ENCODE measurements at places on chromosomes 5 and 9.
A peak's percentile ranks its signal among the peaks of the same experiment; 100 is the strongest.

- DNase-seq: no peak
These were observed 173.8 kb upstream of the OTULINL start for GRCh38 chr5:14407746-14408175.

DNA sequence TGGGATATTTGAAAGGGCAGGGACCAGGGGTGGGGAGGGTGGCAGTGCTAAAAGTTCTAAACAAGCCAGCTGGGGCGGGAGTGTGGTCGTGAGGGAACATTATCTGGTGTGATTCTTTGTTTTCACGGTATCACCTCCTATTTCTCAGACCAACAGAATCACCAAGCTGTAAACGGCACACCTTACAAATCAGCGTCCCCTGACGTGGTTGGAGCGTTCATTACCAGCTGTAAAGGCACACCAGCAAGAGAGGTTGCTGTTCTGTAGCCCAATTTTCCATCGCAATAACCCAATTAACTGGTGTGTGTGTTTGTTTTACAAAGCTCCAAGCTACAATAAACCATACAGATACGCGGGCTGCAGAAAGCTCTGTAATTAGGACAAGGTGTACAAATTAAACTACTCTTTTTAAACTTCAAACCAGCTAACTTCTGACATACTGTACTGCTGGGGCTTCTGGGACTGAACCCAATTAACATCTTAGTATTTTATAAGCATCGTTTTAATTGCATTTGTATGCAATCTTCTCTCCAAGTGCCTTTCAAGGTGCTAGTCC, 303.6 kb upstream of the CLINT1 start:
- DNase-seq: no peak

- no peak for DNase-seq
These were observed 32.4 kb upstream of the TNFSF8 start for GRCh38 chr9:114962809-114963208.

- DNase-seq: no peak
These were observed 6.4 kb upstream of the SLC12A7 start for GRCh38 chr5:1118231-1118698.

DNA sequence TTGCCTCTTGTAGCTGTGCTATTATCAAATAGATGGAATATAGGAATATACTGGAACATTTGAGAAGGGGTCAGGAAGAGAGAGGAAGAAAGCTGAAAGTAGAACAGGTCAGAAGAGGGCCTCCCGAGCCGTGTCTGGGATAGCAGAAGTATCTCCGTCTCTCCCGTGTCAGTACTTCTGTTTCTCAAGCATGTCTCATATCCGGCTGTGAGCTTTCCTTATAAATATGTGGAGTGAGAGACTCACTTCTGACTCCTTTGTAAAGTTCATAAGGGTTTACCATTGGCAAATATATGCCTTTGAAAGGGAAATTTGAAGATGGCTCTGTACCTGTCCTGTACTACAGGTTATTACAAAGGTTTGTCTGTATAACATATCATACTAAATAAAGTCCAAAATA, 50.3 kb downstream of the MOCS2 start:
- DNase-seq: peak; percentile 29

DNA sequence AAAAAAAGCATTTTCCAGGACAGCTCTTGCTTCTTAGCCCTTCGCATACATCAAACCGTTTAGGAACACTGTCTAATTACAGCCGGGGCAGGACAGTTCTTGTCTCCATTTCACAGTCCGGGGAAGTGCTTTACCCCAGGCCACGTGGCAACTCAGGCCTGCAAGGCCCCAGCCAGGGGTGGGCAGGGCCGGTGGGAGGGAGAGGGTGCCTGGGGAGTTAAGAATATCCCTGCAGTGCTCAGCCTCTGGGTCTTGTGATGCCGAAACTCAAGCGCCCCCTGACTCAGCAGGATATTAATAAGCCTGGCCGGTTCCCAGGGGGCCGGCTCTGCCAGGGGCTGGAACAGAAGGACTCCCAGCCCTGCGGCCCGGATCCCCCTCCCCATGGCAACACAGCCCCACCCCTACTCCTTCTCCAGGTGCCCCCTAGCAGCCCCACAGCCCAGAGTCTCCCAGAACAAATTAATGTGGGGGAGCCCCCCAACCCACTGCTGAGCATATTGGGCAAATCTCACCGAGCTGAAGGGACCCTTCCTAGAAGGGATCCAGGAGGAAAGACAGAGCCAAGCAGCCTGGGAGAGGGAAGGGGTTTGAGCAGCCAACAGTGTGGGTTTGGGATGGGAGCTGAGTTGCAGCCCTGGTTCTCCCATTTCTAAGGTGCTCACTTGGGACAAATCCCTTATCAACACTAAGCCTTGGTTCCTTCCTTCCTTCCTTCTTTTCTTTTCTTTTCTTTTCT, 45.3 kb downstream of the PLPP7 start:
- peak; percentile 23 for DNase-seq

DNA sequence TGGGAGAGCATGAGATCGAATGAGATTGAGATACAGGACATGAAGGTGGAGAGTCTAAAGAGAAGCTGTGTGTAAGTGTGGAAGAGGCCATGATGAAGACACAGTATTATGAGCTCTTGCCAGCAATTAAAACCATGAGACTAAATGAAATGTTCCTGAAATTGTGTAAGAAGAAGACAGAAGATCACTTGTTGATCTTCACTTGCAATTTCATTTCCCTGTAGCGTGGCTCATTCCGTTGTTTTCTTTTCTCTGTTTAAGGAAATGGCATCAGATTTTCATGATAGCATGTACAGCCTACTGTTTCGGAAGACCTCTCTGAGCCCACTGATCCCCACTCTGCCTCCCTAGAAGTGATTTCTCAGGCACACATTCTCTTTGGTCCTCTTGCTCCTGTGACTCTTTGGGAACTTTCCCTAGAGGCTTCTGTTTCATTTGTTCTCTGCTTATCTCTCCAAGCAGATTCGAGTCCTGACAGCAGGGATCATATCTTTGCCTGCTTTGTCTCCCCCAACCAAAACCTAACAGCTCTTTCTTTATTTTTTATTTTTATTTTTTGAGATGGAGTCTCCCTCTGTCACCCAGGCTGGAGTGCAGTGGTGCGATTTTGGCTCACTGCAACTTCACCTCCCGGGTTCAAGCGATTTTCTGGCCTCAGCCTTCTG, 16.8 kb downstream of the PIP5K1B start:
- no peak for DNase-seq

- no peak for DNase-seq
These were observed 9.9 kb downstream of the SEPTIN8 start for GRCh38 chr5:132767150-132767549.

DNA sequence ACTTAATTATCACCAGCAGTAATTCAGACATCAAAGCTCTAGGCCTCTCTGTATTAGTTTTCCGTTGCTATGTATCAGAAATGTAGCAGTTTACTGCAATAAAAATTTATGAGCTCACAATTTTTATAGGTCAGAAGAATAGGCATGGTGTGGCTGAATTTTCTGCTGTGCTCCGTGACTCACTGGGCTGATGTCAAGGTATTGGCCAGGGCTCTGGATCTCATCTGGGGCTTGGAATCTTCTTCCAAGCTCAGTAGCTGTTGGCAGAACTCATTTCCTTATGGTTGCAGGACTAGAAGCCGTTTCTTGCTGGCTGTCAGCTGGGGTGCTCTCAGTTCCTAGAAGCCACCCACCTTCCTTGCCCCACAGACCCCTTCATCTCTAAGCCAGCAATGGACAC, 66.3 kb downstream of the PSAT1 start:
- peak; percentile 54 for DNase-seq

DNA sequence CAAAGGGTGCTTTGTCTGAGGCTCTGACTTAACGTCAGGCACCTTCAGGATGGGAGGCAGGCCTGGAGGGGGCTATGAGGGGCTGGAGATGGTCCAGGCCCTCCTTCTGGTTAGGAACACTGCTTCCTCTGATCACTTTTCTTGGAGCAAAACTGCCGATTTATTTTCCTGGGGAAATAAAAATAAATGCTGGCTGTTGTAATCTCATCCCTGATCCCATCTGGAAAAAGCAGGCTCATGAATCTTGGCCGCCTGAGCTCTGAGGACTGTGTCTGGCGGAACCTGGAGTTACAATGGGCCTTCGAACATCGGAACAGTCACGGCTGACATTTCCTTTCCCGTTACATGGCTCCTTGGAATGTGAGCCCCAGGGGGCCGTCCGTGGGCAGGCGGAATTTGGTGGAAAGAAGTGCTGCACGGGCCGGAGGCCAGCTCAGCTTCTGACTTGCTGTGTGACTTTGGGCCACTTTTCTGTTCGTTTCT, 157.8 kb downstream of the RGS3 start:
- peak; percentile 97 for DNase-seq

GRCh38 chr9:83177747-83178146, 114.8 kb upstream of the RASEF start:
- DNase-seq: no peak

GRCh38 chr5:171600741-171601265, 181.4 kb downstream of the FGF18 start:
- no peak for DNase-seq

GRCh38 chr9:89541798-89542197, 43.9 kb upstream of the SEMA4D start:
- no peak for DNase-seq

DNA sequence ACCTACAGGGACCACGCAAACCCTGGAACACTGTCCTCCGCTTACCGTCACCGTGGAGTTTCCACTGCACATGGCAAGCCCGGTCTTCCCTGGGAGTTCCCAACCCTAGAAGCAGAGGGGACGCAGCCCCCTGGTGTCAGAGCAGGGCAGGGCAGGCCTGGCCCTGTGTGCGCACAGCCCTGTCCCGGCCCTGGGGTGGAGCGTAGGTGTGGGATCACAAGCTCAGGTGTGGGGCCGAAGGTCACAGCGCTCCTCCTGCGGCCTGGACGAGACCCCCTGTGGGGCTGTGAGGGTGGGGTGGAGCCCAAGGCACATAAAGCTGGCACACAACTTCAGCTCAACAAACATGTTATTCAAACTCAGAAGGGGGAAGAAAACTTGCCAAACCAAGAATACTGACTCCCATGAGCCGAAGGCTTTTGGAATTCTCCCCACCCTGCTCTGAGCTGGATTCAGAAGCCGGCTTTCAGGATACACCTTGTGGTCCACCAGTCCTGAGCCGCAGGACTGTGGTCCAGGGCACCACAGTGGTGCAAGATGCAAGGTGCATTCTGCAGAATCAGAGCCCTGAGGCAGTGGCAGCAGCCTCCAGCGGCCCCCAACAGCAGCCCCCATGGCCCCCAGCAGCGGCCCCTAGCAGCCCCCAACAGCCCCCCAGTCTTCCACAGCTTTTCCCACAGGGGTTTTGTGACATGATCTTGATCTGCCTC, 11.8 kb upstream of the EXOC3 start:
- DNase-seq: peak; percentile 52

GRCh38 chr5:36033486-36033885, 33.2 kb downstream of the UGT3A2 start:
- DNase-seq: no peak

- DNase-seq: no peak
These were observed 30.6 kb downstream of the OTULIN start for GRCh38 chr5:14695152-14695551.

DNA sequence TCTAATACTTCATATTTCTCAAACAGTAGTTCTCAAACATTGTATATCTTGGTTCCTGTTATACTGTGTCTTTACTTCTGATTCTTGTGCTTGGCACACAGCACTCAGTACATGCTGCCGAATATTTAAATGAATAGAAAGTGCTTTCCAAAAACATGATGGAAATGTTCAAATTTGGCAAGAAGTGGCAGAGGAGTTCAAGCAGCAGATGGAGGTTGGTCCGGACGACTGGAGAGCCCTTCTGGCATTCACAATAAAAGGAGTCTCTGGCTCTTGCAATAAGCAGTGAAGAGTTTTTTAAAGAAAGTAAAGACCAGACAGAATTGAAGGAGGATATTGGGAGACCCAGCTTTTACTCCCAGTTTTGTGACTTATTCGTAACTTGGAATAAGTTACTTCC, 36.3 kb downstream of the TSTD2 start:
- no peak for DNase-seq

GRCh38 chr5:159178978-159179377, 30.4 kb downstream of the RNF145 start:
- peak; percentile 95 for DNase-seq

DNA sequence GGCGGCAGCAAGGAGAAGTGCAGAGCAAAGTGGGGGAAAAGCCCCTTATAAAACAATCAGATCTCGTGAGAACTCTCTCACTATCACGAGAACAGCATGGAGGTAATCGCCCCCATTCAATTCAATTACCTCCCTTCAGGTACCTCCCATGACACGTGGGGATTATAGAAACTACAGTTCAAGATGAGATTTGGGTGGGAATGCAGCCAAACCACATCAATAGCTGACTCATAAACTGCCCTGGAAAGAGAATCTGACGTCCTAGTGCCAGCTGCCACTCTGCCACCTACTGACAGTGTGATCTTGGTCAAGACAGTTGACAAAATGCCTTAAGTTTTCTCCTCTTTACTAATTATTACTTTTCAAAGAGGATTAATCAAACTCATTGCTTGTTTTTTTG, 128.3 kb downstream of the GPBP1 start:
- DNase-seq: peak; percentile 61

- no peak for DNase-seq
These were observed 55.4 kb upstream of the RNF130 start for GRCh38 chr5:180126716-180127681.

- DNase-seq: peak; percentile 55
These were observed 1.0 kb upstream of the PTBP3 start for GRCh38 chr9:112334432-112334841.

DNA sequence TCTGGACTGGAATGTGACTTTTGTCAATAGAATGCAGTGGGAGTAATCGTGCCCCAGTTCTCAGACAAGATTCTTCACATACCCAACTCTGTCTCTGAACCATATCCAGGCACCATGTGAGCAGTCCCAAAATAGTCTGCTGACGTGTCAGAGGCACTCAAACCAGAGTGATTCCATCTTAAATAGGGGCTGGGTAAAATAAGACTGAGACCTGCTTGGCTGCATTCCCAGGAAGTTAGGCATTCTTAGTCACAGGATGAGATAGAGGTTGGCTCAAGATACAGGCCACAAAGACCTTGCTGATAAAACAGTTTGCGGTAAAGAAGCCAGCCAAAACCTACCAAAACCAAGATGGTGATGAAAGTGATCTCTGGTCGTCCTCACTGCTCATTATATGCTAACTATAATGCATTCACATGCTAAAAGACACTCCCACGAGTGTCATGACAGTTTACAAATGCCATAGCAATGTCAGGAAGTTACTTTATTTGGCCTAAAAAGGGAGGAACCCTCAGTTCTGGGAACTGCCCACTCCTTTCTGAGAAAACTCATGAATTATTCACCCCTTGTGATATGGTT, 16.9 kb upstream of the PLCXD3 start:
- DNase-seq: peak; percentile 94

DNA sequence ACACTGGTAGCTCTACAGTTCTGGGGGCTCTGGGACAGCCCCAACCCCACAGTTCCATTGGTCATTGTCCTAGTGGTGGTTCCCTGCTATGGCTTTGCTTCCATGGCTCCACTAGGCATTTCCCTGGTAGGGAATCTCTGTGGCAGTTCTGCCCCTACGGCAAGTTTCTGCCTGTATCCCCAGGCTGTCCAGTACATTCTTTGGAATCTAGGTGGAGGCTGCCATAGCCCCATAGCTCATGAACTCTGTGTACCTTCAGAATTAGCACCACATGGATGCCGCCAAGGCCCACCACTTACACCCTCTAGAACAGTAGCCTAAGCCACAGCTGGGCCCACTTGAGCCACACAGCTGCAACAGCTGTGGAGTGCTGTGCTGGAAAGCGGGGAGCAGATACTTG, 3.3 kb upstream of the GOLM1 start:
- no peak for DNase-seq

- DNase-seq: peak; percentile 43
These were observed at the start of gene PCDHGB2 for GRCh38 chr5:141359790-141360426. TSS of gene PCDHGB2 (plus strand) at chr5:141359994. CDS start at chr5:141360136, 142 bp downstream.

- DNase-seq: no peak
These were observed 74.7 kb upstream of the DAPK1 start for GRCh38 chr9:87422999-87423398.

- no peak for DNase-seq
These were observed 327.4 kb downstream of the SH3GL2 start for GRCh38 chr9:17906176-17906840.

GRCh38 chr9:78295731-78296130, 1.2 kb upstream of the PSAT1 start:
- no peak for DNase-seq

All from fibroblast of skin of right biceps (primary cell).